ENCODE measurements at places on chromosomes 1 and 21. TPM values are rescaled to one million over a fixed set of nuclear protein-coding genes. Genes with fewer than 3 reads are reported as not detected.

DNA sequence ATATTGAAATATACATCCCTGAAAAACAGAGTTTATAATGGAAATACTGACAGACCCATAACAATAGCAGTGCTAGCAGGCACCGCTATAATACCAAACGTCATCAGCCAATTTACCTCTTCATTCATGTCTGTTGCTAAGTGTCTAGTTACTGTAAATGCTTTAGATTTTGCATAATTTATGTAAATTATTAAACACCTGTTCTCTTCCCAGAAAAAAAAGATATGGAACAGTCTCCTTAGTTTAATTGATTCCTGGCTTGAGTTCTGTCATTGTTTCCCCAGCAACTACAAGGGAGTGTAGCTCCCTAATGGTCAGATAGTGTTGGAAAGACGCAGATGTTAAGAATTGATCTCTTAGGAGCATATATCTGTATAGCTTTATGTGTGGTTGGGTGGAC lies 817.9 kb upstream of the ADGRL2 start:
- no peak for DNase-seq

The KCNJ15 gene
- total RNA-seq: 0.17 TPM

DNA sequence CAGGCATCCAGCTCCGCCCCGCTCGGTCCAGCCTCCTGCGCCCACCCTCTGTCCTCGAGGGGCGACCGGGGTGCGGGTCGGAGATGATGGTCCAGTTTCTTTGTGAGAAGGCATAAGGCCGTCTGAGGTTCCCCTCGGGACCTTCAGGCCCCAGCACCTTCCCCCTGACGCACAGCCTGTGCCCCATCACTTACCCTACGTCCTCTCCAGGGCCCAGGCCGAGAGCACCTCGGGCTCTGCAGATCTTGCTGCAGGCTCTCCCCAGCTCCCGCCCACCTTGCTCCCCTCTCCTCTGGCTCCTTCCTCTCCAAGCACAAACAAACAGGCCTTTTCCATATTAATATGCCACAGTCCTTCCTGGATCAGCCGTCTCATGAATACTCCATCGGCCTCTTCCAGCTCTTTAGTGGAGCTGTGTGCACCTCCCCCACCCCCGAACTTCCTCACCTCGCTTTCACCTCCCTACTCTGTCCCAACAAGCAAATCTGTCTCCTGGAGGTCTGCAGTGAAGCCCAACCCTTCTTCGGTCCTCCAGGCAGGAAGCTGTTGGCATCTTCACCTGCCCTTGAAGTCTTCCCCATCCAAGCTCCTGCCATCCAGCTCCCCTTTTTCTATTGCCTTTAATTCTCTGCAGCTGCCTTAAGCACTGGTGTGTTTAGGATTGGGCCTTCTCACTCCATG lies 448 bp upstream of the COL9A2 start:
- no peak for DNase-seq

GRCh38 chr1:112720800-112721199 lies 5.7 kb upstream of the PPM1J start:
- no peak for DNase-seq

- no peak for DNase-seq
Observed at GRCh38 chr1:30659702-30660101, 63.7 kb downstream of the MATN1 start.

The SLC44A3 gene
- 0.21 TPM for total RNA-seq

The LCE2D gene
- total RNA-seq: not detected

DNA sequence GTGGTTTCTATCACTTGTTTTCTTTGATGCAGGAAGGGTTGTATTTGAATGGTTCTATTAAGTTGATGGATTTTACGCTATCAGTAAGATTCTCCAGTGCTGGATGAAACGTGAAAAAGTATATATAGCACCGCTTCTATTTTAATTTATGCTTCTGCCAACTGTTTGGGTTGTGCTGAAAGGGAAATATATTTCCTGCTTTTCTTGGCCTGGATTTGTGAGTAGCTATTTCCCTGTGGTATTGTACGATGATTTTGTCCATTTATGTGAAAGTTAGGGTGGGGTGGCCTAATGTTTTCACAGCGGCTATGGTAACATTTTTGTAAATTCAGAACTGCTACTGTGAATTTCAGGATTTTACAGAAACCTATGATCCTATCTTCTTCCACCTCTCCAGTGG lies 322 bp downstream of the C1orf162 start:
- DNase-seq: no peak

DNA sequence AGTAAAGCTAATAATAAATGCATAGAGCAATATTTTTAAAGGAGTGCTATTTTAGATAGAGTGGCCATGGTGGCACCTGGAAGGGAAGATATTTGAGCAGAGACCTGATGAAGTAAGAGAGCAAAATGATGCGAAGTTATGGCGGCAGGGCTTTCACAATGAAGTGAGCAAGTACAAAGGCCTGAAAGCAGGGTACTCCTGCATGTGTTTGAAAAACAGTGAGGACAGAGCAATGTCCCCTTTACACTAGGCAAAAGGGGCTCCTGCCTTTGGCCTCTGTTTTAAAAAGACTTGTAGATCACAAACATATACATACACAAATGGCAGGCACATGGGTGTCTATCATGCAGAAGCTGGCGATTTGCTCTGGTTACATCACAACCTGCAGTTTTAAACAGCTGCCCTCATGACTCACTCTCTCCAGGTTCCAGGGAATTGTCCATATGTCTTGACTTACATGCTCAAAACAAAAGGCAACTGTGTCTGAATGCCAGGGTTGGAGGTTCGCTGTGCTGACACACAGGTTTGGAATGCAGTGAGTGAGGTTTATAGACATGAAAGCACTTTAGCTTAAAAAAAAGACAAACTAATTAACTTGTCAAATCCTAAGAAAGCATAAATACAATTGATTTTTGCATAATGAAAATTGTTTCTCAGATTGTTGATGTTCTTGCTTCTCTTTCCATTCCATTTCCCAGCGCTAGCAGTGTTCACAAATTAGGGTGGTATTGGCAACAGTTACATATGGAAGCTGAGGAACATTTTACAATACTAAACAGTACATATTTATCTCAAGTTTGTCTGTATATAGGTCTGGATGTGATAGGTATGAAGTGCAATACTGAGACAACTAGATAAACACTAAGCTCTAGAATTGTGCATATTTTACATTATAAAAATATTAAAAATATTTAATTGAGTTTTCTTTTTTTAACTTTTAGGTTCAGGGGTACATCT lies 313.9 kb downstream of the BARHL2 start:
- DNase-seq: no peak

The C4BPB gene
- 0.39 TPM for total RNA-seq

DNA sequence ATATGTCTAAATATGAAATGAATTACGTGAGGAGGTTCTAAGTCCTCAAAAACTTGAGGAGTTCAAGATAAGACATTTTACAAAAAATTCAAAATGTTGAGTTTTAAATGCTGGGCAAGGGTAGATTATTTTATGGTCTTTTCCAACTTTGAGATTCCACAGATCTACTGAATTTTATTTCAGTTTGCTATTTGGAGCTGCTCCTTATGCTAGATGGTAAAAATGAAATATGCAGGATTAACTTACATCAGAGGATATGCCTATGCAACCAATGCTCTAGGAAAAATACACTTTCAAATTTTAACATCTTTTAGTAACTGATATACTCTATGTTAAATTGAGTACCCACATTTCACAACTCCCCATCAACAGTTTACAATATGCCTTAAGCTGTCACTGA lies 83.1 kb downstream of the SCMH1 start:
- no peak for DNase-seq

- DNase-seq: no peak
Observed at GRCh38 chr1:176670853-176671252, 207.9 kb downstream of the PAPPA2 start.

The GART gene
- 210 TPM for total RNA-seq

The CRYAA gene
- not detected for total RNA-seq

- no peak for DNase-seq
Observed at GRCh38 chr1:212962509-212962908, 12.2 kb downstream of the VASH2 start.

- no peak for DNase-seq
Observed at GRCh38 chr1:8357329-8358101, 39.6 kb downstream of the SLC45A1 start.

The THBS3 gene
- 17.3 TPM for total RNA-seq

GRCh38 chr21:26451081-26451740 lies 121.9 kb downstream of the CYYR1 start:
- DNase-seq: no peak

- DNase-seq: no peak
Observed at GRCh38 chr1:71054281-71054731, 6.7 kb upstream of the PTGER3 start.

The LRRC53 gene
- not detected for total RNA-seq

- no peak for DNase-seq
Observed at GRCh38 chr1:55997536-55997935, 581.8 kb downstream of the PLPP3 start.

- no peak for DNase-seq
Observed at GRCh38 chr21:42311816-42312625, 3.2 kb downstream of the TFF3 start.

DNA sequence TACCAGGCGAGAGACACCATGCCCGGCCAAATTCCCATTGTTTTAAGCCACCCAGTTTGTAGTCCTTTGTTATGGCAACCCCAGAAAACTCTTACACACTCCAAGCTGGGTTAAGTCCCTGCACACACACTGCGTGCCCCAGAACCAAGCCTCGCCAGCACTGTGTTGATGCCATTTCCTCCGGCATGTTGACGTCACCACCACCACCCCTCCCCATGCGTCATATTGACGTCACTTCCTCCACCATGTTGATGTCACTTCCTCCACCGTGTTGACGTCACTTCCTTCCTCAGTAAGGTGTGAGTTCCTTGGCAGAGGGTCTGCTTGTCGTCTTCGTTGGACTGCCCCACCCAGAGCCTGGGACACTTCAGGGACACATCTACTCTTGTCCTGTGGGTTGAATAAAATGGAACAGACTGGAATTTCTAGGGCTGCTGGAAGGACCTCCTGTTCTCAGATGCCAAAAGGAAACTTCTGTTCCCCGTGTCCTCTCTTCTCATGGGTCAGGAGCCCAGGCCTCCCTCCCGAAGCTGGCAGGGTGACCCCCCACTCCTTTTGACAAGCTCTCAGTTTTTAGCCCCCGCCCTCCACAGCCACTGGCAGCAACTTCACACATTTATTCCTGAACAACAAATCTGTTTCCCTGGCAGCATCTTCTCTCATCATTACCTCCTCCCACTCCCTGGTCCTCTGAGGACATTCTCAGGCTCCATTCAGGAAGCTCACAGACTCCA lies 643.3 kb downstream of the NPHP4 start:
- peak; percentile 10 for DNase-seq

DNA sequence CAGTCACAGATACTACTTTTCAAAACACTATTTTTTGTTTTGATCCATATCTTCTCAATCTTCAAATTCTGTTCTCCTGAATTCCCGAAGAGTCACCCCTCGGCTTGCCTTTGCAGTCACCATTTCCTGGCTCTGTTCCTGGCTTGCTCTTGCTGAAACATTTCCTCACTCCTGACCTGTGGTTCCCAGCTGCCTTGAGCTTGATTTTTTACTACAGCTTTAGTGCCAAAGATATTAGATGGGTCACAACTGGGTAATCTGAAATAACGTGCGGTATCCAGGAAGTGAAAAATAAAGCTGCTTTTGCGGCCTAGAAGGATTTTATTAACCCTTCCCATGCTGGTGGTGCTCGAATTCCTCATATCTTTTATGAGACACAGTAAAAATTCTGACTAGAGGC lies 318.8 kb downstream of the PCP4 start:
- DNase-seq: no peak

DNA sequence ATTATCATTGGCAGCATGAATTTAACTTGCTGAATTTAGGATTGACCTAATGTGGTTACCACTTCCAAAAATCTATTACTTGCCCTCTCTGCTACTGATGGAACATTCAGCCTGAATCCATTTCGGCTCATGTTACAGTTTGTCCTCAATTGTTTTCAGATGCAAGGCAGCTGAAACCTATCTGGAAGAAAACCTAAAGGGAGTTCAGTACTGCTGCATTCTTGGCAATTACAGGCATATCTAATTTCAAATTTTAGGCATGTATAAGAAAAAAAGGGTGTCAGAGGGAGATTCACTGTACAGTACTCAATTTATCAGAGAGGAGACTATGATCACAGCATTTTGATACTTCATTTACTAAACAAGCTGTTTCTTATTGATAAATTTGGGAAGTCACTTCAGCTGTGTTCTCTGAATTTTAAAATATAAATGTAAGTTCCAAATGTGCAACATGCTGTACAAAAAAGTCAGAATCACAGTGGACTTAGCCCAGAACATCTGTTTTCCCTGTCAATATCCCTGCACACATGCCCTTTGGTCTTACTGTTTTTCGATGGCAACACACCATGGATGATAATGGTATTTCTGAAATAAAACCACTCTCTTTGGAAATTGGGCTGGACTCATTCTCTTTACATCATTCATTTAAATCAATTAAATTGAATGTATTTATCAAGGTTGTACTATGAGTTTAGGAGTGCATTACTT lies 651.6 kb upstream of the ADGRL4 start:
- DNase-seq: no peak

- DNase-seq: no peak
Observed at GRCh38 chr1:18962855-18963737, 6.6 kb upstream of the IFFO2 start.

GRCh38 chr21:37917612-37918011 lies 1.4 kb upstream of the KCNJ6 start:
- DNase-seq: no peak

The ETV3L gene
- total RNA-seq: not detected

The IPO13 gene
- 13.3 TPM for total RNA-seq

The ZNF648 gene
- not detected for total RNA-seq

The LIPI gene
- total RNA-seq: not detected
